NCI-H1417 (cell line): ENCODE measurements at places on chromosomes 5 and 9.

- DNase-seq, result no peak
These were observed 709 bp downstream of the IQGAP2 start for GRCh38 chr5:76403766-76404222.

GRCh38 chr5:83097689-83098231 lies 20.4 kb downstream of the XRCC4 start:
- DNase-seq, result peak; percentile 10

DNA sequence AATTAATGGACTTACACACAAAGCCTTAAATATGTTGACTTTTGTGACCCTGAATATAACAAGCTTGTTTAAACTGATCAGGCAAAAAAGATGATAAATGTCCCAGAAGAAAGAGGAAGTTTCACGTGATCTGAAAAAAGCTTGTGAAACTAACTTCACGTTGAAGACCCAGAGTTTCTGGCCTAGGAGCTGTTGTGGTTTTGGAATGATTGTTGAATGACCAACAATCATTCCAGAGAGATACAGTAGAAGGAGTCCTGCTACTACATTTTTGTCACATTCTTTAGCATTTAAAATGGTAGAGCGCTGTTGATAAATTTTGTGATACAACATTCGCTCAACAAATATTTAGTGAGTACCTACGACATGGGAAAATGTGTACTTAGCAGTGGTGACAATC lies 143.1 kb upstream of the FBN2 start:
- no peak for DNase-seq

- no peak for DNase-seq
These were observed 478.6 kb downstream of the CCDC171 start for GRCh38 chr9:16031486-16031885.

DNA sequence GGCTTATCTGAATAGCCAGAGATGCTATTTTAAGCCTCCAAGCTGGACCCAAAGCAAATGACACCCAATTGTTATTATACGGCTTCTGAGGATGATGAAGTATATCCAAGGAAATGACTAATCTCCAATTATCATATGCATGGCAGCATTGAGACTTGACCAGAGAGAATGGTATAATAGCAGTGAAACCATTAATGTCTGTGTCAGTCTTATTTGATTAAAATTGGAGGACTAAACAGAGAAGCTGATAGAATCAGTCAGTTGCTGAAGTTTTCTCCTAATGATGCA lies 200.5 kb downstream of the EFNA5 start:
- DNase-seq, result no peak

DNA sequence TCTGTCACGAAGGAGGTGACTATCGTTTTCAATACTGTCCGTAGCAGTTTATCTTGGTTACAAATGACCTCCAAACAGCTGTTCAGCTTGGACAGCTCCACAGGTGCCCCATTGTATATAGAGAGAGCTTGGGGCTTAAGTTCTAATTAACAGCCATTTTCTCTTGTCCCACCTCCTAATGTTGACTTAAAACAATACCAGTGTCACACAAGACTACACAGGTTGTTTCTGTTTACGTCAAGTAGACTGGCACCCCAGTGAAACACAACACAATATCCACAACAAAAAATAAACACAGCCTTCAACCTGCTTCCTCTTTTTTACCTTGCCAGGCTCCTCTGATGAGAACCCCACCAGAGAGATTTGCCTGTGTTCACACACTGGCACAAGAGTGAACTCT lies 39.8 kb upstream of the TLE1 start:
- no peak for DNase-seq

GRCh38 chr5:133890314-133890713 lies 78.1 kb downstream of the C5orf15 start:
- DNase-seq, result no peak

DNA sequence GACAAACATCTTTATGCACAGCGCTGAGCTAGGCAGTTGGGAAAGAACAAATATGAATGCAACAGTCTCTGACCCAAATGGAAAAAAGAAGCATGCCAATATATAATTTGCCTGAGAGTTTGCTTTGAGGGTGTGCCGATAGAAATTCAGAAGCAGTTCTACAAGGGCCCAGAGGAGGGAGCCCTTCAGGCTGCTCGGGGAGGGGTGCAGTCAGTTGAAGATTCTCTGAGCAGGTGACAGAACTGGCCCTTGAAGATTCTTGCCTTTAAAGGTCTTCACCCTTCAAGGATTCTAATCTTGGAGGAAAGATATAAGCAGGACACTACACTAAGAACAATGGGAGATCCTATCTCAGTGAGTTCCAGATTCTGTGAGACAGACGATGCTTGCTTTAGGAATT lies 3.7 kb upstream of the PAPPA start:
- DNase-seq, result peak; percentile 22

DNA sequence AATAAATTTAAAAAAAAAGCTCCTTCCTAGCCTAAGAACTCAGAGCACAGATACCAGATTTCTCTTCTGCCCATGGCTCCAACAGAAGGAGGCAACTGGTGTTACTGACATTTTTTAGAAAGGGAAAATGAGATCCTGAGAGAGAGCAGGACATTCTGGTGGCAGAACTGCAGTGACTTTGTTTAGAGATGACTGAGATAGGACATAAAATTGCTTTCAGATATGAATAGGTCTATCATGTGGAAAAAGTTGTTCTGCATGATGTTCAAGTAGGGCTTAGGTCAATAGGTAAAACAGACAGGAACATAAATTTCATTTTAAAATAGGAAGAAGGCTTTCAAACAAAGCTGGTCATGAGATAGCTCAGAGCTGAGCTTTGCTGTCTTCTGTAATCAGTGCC lies 49.6 kb downstream of the NIPAL4 start:
- no peak for DNase-seq

DNA sequence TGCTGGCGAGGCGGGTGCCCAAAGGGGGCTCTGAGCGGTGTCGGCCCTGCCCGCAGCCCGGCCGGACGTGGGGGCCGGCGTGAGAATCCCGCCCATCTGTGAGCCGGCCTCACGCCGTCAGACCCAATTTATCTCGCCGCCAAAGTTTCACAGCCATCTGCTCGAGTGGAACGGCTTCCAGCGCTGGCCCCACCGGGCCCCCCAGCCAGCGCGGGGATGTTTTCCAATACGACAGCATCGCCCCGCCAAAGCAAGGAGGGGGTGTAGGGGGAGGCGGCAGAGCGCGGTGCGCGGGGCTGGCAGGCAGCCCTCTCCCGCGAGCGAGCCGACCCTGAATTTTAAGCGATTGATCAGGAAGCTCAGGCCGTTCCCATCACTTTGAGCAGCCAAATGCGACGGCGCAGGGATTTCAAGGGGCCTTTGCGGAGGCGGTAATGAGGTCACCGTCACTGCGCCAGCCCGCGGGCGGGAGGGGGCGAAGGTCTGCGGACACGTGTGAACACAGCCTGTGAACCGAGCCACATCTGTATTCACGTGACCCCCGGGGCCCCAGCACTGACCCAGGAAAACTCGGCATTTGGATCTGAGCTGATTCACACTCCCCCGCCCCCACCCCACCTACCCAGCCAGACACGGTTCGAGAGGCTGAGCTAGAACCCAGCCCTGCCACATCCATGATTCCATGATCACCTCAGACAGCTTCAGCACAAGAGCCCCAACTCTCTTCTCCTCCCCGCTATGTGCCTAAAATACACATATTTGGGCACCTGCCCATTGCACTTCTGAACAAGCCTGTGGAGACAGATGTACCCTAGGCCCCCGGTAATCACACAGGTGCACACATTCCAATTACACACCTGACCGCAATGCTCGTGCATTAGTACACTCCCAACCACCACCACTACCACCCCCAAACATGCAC lies 47.8 kb upstream of the PSD2 start:
- no peak for DNase-seq

DNA sequence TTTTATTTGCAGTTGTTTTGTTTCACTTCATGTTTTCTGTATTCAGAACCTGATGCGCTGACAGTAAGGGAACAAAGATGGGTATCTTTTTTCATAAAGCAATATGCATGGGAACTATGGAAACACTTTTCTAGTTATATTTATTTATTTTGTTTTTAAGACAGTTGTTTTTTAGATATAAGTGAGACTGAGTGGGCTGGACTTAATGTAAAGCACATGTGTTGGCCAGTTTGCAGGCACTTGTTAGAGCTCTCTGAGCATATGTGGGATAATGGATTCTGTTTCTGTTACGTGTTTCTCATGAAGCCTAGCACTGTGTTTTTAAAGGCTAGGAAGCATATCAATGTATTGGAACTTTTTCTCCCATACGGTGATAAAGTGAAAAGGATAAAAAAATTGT lies 164.1 kb downstream of the PRR16 start:
- no peak for DNase-seq

GRCh38 chr5:156475182-156476157 lies 148.5 kb downstream of the SGCD start:
- no peak for DNase-seq

GRCh38 chr9:137666513-137666822 lies 47.7 kb downstream of the EHMT1 start:
- DNase-seq, result no peak

DNA sequence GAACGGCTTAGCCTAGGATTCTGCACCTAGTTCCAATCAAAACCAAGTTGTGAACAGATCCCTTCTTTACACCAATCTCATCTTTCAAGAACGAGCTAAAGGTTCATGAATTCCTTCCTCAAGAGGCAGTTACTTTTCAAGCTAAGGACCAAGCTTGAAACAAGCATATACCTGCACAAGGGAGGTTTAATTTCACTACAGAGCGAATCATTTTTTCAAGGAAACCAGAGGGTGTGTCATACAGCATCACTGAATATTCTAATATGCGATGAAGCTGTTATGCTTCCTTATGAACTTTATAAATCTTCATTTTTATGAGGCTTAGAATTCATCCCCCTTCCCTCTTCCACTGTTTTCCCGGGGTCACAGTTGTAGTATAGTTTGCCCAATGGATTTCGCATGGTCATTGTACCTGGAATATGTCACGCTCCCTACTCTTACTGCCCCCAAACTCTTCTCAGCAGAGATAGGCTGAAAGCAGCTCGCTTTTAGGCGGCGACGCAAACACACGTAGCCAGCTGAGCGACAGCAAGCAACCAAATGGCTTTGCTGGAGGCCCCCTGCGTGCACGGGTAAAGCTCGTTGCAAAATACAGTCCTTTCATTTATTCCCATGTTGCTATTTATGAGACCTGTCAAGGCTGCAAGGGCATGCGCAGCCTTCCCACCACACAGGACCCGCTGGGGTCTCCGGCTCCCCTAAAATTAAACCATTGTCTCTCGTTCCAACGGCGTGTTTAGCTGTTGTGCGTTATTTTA lies 832 bp downstream of the LMBRD2 start:
- DNase-seq, result peak; percentile 58

DNA sequence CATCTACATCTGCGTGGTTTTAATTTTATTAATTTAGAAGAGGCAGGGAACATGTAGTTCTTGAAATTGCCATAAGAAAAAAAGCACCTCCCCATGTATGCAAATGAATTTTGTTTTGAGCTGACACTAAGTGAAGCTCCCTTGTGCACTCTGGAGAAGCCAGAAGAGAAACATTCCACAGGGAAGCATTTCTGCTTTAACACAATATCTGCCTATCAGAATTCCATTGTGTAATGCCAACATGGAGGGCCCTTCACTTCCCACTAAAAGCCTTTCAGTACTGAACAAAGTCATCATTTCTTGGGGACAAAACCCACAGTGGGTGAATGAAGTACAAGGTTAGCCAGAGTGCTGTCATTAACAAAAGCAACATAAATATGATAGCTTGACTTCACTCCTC lies 59.7 kb downstream of the PRELID2 start:
- DNase-seq, result no peak

DNA sequence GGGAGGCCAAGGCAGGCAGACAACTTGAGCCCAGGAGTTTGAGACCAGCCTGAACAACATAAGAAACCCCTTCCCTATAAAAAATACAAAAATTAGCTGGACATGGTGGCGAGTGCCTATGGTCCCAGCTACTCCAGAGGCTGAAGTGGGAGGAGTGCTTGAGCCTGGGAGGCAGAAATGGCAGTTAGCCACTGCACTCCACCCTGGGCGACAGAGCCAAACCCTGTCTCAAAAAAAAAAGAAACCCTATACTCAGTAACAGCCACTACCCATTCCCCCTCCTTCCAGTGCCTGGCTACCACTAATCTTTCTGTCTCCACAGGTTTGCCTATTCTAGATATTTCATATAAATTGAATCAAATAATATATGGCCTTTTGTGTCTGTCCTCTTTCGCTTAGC lies 14.3 kb upstream of the SIL1 start:
- DNase-seq, result no peak

GRCh38 chr9:25752398-25752797 lies 74.2 kb upstream of the TUSC1 start:
- no peak for DNase-seq

GRCh38 chr9:14310311-14310710 lies 3.6 kb downstream of the NFIB start:
- peak; percentile 24 for DNase-seq

DNA sequence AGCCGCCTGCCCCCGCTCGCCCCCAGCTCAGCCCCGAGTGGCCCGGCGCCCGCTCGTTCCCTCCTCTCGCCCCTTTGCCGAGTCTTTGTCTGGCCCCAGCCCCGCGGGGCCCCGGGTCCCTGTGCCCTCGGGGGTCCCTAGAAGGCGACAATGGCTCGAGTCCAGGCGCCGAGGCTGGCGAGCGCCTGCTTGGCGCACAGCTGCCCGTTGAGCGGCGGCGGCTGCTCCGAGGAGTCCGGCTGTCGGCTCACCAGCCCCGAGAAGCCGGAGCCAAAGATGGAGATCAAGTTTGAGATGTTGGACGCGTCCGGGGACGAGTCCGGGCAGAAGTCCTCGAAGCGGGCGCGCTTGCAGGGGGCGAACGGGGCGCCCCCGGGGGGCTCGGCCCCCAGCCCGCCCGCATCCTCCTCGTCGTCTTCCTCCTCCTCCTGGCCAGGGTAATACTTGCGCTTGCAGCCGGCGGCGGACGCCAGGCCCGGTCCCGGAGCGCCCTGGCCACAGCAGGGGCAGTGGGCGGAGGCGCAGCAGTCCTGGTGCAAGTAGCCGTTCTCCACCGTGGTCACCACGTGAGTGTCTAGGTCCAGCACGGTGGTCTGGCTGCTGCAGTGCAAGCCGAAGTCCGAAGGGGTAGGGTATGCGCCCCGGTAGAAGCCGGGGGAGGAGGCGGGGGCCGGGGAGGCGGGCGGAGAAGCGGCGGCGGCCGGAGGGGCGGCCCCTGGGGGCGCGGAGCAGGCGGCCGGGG lies 1.2 kb downstream of the IER5L start:
- DNase-seq, result peak; percentile 5
